ENCODE measurements at places on chromosomes 12 and 14. TPM values are rescaled to one million over a fixed set of nuclear protein-coding genes. Genes with fewer than 3 reads are reported as not detected.

NAB2 gene
- total RNA-seq, result 15.2 TPM

HHIPL1 gene
- 4.3 TPM for total RNA-seq

TAS2R43 gene
- total RNA-seq, result 10.6 TPM

TAS2R7 gene
- total RNA-seq, result 0.91 TPM

RD3L gene
- not detected for total RNA-seq

BLTP3B gene
- total RNA-seq, result 58.5 TPM

EPS8 gene
- 170 TPM for total RNA-seq

BHLHE41 gene
- 6.6 TPM for total RNA-seq

ADGRD1 gene
- 4.3 TPM for total RNA-seq

RNASE8 gene
- not detected for total RNA-seq

PRPH gene
- 3.1 TPM for total RNA-seq

MGAT2 gene
- total RNA-seq, result 21.7 TPM

MANSC4 gene
- 0.27 TPM for total RNA-seq

OR10A7 gene
- total RNA-seq, result not detected

TAS2R10 gene
- 9.6 TPM for total RNA-seq

COX8C gene
- not detected for total RNA-seq

CACNA1C gene
- total RNA-seq, result 20.9 TPM

FLRT2 gene
- total RNA-seq, result 102 TPM

SLC39A5 gene
- 0.45 TPM for total RNA-seq

ARL6IP4 gene
- 19.2 TPM for total RNA-seq

ISCU gene
- total RNA-seq, result 40.1 TPM

FLVCR2 gene
- total RNA-seq, result 6.4 TPM

Measured in cerebellum (tissue), 4 donors.